ENCODE measurements at places on chromosomes 7 and 10.

- DNase-seq = no peak
Observed at GRCh38 chr7:82210416-82211184, 233.0 kb downstream of the CACNA2D1 start.

DNA sequence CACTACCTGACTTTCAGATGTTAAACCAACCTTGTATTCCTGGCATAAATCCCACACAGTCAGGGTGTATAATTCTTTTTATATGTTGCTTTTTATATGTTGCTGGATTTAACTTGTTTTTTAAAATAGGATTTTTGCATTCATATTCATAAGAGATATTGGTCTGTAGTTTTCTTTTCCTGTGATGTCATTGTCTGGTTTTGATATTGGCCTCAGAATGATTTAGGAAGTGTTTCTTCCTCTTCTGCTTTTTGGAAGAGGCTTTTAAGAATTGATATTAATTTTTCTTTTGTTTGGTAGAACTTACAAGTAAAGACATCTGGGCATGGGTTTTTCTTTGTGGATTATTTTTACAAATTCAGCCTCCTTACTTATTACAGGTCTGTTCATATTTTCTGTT is 93.1 kb downstream of the CARD11 start:
- no peak for DNase-seq

DNA sequence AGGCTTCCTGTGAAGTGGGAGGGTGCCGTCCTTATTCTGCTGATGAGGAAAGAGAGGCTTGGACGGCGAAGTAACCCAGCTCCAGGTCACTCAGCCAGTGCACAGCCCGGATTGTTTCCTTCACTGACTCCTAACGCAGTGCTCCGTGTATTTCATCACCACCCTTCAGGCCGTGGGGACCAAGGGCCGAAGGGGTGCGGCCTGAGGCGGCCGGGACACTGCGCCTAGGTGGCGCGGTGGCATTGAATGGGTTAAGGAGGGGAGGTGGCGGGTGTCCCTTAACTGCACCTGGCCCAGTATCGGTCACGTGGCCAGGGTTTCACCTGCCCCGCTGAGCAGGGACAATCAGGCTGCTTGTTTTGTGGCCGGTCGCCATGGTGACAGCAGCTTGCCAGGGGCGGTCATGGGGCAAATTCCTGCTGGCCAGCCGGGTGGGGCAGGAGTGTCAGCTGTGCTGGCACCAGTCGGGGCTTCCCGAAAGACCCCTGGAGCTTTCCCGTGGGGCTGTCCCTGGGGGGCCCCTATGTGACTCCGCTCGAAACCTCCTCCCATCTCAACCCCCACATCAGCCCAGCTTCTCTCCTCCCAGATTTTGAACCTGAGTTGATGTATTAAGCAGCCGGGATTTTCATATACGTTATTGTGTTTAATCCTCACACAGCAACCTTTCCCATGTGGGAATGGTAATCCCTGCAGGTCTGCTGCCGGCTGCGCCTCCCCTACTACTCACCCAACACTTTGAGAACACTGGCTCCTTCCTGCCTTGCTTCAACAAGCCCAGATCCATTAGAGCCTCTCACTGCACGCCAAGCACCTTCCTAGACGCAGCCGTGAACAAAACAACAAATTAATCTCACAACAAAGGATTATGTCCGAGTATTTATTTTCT is 4.4 kb upstream of the ABHD11 start:
- no peak for DNase-seq

- no peak for DNase-seq
Observed at GRCh38 chr10:500876-501275, 188.6 kb downstream of the DIP2C start.

DNA sequence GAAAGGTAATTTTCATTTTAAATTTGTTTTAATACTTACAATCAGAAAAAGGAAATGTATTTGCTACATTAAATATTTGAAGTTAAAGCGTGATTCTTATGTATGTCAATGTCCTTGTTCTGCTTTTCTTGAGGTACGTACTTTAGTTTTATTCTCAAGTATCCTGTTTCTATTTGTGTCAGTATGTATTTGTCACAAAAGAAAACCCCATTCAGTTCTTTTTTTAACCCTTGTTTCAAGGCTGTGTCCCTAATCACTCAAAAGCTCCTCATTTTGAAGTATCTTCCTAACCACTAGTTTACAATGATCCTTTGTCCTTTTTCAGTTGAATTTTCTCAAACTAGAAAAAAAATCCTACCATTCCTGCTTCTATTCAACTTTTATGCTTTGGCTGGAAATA is 25.2 kb downstream of the NHLRC2 start:
- DNase-seq = no peak

DNA sequence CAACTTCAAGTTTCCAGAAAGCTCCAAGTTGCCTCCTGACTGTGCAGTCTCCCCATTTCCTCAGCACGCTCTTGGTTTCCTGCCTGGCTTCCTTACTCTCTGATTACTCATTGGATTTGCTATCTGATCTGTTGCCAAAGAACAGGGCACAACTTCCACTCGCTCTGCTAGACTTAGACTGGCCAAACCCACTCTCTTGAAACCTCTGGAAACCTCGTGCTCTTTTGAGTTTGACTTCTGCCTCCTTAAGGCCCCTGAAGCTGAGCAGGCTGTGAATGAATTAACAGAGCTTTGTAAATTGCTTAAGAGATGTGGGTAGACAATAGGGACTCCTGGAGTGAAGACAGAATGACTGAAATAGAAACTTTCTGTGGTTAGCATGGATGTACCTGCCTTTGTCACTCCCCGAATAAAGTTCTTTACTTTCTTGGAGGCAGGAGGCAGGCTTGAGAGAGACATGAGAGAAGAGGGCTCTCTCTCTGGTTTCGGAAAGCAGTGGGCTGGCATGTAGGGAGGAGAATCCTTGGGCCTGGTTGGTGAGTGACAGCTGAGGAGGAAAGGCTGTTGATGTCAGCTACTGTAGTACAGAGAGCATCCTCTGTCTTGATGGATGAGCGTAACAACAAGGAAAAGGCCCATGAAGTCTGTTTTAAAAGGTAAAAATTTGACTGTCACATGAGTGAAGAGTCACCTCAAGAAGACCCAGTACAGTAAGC is 70.8 kb downstream of the CHN2 start:
- DNase-seq = no peak

- no peak for DNase-seq
Observed at GRCh38 chr7:30907527-30908267, 4.0 kb upstream of the AQP1 start.

GRCh38 chr10:78464856-78465267 is 431.2 kb downstream of the RPS24 start:
- DNase-seq = no peak

DNA sequence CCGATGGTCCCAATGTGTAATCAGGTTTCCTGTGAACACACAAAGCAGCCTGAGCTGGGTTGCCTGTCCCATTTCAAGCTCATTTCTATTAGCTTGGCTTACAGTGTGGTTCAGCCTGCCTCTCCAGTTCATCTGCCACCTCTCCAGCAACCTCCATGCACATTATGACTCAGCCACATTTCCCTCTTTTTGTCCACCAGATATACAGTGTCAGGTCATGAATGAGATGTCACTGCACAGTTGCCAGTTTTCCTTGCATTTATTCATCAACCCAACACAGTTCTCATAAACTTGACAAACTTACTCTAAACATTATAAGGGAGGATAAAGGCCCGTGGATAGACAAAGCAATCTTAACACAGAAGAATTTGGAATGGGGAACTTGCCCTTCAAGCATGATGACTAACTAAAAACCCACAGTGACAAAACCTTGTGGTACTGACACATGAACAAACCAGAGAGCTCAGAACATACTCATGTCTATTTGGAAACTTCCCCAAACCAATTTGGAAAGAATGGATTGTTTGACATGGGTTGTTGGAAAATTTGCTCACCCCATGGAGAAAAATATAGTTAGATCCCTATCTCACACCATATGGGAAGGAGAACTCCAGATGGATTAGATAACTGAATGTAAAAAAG is 2.5 kb upstream of the CFAP58 start:
- peak; percentile 39 for DNase-seq

- no peak for DNase-seq
Observed at GRCh38 chr7:49522111-49522510, 251.3 kb upstream of the VWC2 start.

GRCh38 chr10:44467900-44468299 is 83.0 kb upstream of the CXCL12 start:
- no peak for DNase-seq

DNA sequence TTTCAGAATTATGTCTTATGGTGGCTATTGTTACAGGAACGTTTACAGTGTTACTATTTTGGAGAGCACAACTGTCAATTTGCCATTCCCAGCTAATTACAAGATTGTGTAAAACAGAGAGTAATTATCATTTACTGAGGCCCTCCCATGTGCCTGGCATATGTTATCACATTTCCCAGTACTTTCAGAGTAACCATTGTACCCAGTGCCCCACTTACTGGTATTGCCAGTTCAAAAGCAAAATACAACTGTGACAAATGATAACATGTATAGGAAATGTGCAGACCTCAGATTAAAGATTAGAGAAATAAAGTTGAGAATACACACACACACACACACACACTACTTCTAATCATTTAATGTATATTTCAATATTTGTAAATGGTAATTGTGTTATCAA is 572.5 kb downstream of the POM121L12 start:
- no peak for DNase-seq
